ENCODE measurements at places on chromosomes 1 and 21. TPM values are rescaled to one million over a fixed set of nuclear protein-coding genes. Genes with fewer than 3 reads are reported as not detected.

Gene IFI44L
- not detected for total RNA-seq

Gene OR6N1
- total RNA-seq = not detected

GRCh38 chr1:76677416-76678405 is 189.6 kb upstream of the ST6GALNAC5 start:
- DNase-seq = no peak

- no peak for DNase-seq
Observed at GRCh38 chr1:64687725-64688327, 57.0 kb upstream of the RAVER2 start.

DNA sequence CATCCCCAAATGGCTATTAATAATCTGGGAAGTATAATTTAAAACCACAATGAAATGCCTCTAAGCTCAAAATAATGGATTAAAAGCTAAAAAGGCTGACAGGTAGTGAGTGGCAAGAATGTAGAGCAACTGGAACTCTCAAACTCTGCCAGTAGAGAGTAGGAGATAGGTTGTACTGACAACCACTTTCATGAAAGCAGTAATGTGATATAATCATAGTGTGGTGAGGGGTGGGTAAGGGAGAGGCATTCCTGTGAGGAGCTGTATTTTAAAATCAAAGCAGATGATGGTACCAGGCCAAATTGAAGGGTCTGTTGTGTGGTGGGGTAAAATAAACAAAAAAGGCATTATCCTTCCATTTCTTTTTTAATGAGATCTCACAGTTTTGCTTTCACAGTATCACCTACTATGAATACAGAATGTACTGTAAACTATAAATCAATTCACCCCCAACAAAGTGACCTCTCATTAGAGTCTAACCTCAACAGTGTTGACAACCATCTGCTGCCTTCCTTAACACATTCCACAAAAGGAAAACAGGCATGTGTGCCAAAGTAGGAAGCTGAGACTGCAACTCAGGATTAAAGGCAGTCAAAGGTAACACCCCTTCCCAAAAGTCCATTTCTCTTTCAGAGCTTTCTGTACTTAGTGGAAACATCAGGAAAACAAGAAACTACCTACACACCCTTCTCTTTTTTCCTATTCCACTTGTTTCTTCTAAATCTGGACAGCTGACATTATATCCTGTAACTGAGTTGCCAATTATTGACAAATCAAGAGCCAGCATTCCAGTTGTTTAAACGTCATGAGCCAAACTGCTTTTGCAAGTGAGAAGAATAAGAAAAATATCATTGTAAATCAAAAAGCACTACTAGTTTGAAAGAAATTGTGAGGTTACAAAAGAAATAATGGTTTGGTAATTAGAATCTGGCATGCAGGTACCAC is 130.8 kb downstream of the FAF1 start:
- DNase-seq = no peak

- peak; percentile 53 for DNase-seq
Observed at GRCh38 chr1:231194843-231195516, 33.1 kb downstream of the TRIM67 start.

GRCh38 chr1:33258788-33259274 is 2.5 kb downstream of the ZNF362 start:
- DNase-seq = no peak

- peak; percentile 21 for DNase-seq
Observed at GRCh38 chr1:190658907-190659306, 181.2 kb upstream of the BRINP3 start.

Measured in HT1080 (cell line).